ENCODE measurements at places on chromosomes 3 and 15.
A peak's percentile ranks its signal among the peaks of the same experiment; 100 is the strongest.

- peak; percentile 68 for DNase-seq
These were observed 7.4 kb downstream of the A4GNT start for GRCh38 chr3:138124706-138125355.

- peak; percentile 83 for DNase-seq
These were observed 61.6 kb upstream of the RYK start for GRCh38 chr3:134312072-134312872.

GRCh38 chr3:88003115-88003755 lies 55.6 kb downstream of the CGGBP1 start:
- DNase-seq: no peak

- no peak for DNase-seq
These were observed 891 bp downstream of the RFT1 start for GRCh38 chr3:53129344-53129743.

DNA sequence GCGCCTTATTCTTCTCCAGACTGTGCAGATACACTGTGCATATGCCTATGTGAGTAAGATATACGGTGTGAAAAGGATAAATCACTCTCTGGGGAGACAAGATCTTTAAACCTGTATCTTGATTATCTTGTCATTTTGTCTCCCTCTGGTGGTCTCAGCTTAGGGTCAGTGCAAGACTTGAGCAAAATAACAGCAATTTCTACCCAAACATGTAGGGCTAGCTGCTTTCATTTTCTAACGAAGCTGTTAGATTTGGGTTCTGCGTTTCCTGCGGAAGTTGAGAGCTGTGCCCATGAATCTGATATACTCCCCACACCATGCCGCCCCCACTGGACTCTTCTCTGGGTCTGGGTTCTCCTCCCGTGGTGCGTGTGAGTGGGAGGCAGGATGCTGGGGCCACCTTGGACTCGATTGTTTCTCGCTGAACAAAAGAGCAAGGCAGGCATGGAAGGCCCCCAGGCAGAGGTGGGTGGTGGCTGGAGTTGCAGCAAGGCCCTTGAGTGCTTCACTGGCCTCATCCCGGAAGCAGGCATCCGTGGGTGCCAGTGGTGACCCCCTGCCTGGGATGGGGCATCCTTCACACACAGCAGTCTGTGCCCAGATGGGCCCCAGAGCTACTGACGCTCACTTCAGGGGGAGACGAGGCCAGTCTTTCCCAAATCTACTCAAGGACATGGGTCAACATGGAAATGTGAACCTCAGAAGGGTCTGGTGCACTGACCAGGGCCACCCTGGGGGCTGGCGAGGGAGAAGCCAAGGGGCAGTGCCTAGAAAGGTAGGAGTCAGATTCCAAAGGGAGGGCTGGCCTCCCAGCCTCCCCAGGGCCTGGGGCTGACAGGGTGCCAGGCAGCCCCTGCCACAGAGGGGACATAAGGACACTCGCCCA lies 179.6 kb downstream of the NSMCE3 start:
- DNase-seq: no peak

DNA sequence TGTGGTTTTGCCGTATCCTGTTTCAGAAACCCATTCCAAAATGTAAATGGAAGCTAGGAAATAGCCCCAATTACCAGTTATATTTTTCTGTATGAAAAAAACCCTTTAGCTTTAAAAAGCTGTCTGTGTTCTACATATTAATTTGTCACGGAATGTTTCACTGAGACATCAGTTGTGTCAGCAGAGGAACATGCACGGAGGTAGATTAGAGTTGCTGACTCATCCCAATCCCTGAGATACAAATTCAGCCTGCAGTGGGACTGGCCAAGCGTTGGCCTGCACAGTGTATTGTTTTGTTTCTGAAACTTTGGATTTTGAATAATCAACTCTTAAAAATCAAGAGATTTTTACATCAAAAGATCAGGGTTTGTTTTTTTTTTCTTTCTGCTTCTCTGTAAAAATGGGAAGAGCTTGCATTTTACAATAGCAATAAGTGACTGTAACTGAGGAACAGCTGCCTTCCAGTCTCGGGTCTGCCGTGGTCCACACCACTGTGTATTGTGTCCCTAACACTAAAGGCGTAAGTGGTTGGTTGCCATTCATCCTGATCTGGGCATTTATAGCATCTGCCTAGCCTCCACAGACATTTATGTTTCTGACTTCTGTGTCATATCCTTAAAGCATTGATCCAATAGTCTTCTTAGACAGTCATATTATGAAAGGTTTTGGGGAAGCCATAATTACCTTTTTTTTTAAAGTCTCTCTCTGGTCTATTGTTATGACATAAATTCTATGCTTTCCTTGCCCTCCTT lies 218.1 kb downstream of the ADAMTSL3 start:
- no peak for DNase-seq

GRCh38 chr3:153246806-153247205 lies 84.8 kb downstream of the RAP2B start:
- no peak for DNase-seq

DNA sequence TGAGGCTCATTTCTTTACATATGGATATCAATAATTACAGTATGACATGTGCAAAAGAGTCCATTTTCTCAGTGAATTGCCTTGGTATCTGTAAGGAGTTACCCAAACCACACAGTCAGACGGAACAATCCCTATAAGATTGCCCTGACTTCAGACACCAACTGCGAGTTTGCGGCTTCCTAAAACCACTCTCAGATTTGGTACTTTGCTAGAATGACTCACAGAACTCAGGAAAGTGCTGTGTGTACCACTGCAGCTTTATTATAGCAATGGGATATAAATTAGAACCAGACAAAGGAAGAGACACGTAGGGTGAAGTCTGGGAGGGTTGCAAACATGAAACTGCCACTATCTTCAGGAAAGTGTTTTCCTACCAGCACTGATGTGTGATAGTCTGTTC lies 45.8 kb upstream of the ATP13A3 start:
- DNase-seq: no peak

- DNase-seq: no peak
These were observed 1.1 kb downstream of the HEG1 start for GRCh38 chr3:125054449-125055329.

- no peak for DNase-seq
These were observed 66.8 kb upstream of the KBTBD8 start for GRCh38 chr3:66931291-66931690.

DNA sequence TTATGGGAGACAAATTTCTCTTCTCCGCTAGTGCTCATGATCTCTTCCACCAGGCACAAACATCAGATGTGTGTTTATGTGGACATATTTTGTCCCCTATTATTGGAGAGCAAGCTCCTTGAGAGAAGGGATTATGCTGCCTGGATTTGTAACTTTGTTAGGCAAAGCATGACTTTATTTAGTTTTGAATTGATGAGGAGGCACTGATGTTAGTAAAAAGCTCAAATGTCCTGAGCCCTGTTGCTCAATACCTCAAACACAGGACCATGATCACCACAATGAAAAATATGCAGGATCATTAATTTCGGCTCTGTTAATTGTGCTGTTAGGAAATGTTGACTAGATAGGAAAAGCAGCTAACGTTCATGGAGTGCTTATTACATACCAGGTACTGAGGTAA lies 29.1 kb downstream of the SCG5 start:
- no peak for DNase-seq

DNA sequence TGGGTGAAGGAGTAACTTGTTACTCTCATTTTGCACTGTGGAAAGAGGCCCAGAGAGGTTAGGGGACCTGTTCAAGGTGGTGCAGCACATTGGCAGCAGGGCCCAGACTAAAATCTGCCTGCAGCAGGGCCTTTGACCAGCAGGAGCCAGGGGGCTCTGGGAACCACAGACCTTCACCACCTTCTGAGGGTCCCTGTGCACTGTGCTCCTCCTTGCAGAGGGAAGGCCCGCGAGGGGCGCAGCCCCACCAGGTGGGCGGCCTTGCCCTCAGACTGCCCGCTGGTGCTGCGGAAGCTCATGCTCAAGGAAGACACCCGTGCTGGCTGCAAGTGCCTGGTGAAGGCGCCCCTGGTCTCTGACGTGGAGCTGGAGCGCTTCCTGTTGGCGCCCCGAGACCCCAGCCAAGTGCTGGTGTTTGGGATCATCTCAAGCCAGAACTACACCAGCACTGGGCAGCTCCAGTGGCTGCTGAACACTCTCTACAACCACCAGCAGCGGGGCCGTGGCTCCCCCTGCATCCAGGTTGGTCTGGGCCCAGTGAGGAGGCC lies 61.5 kb upstream of the FGD5 start:
- DNase-seq: no peak

DNA sequence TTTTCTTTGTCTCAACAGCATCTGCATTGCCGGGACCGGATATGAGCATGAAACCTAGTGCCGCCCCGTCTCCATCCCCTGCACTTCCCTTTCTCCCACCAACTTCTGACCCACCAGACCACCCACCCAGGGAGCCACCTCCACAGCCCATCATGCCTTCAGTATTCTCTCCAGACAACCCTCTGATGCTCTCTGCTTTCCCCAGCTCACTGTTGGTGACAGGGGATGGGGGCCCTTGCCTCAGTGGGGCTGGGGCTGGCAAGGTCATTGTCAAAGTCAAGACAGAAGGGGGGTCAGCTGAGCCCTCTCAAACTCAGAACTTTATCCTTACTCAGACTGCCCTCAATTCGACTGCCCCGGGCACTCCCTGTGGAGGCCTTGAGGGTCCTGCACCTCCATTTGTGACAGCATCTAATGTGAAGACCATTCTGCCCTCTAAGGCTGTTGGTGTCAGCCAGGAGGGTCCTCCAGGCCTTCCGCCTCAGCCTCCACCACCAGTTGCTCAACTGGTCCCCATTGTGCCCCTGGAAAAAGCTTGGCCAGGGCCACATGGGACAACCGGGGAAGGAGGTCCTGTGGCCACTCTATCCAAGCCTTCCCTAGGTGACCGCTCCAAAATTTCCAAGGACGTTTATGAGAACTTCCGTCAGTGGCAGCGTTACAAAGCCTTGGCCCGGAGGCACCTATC lies 5.0 kb downstream of the NUTM1 start:
- peak; percentile 56 for DNase-seq

DNA sequence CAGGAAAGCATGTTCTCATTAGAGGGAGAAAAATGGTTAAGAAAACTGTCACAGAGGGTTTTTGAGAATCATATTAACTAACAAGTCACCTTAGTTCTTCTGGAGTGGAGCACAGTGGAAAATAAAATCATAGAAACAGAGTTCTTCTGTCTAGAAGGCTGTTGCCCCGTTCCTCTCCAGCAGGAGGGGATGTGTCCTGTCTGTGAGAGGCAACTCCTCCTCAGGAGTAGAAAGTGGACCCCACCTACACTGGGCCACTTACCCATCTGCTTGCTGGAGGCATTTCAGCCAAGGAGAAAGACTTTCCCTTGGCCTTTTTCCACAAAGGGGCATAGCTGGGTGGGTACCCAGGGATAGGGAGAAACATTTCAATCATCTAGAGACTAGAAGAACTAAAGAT lies 106.6 kb downstream of the SSR3 start:
- no peak for DNase-seq

Data from upper lobe of right lung (tissue), 1 donor.